ENCODE measurements at places on chromosomes 2 and 18.

- no peak for DNase-seq
These were observed 63.5 kb downstream of the TCF4 start for GRCh38 chr18:55524353-55525073.

DNA sequence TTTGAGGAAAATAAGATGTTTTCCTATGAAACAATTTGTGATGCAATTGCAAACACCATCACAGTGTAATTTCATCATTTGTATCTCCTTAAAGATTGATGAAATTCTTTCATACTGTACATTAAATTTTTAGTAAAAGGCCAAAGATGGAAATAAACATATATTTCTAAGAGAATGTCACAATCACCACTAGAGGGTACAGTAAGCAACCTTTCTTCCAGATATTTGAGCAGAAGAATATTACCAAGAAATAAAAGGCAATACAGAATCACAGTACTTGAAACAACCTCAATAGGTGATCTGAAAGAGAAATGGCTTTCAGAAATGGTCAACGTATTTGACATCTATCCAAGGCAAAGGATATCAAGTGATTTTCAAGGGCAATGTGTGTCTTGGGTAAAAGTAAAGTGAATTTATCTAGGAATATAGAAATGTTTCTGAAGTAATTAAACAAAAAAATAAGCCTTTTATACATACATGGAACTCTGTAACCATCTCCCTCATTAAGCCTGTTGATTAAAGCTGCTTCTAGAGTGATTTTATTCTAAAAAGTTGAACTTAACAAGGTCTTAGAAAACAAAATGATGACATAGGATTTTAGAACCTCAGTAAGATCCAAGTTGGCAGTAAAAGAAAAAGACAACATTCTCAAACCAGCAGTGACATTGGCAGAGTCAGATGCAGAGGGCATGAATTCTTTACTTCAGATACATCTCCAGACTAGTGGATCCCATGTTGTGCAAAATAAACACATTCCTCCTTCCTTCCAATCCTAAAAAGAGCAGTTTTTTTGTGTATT is 90.3 kb upstream of the SESTD1 start:
- no peak for DNase-seq

DNA sequence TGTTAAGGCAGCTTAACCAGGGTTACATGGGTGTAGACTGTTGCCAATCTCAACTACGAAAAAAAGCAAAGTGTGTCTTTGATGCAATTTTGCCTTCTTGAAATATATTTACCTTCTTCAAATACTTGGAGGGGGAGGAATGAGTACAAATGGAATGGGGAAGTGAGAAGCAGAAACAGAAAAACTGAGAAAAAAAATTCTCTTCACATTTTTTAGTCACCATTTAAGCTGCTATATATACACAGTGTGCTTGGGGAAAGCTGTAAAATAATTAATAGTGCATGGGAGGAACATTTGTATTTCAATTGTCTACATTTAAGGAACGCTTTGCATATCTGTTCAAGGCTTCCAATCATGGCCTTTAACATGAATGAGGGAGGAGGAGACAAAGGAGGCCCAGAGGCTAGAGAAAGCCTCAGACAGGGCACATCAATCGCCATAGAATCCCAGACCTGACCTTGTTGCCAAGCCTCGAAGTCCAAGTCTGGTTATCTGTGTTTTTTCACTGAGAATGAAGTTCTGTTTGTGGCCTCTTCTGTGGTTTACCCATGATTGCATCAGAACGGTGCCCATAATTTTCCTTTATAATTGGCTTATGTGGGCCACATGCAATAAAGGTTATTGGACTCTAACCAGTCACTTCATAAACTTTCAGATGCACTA is 158.6 kb downstream of the PIK3C3 start:
- DNase-seq, result no peak

DNA sequence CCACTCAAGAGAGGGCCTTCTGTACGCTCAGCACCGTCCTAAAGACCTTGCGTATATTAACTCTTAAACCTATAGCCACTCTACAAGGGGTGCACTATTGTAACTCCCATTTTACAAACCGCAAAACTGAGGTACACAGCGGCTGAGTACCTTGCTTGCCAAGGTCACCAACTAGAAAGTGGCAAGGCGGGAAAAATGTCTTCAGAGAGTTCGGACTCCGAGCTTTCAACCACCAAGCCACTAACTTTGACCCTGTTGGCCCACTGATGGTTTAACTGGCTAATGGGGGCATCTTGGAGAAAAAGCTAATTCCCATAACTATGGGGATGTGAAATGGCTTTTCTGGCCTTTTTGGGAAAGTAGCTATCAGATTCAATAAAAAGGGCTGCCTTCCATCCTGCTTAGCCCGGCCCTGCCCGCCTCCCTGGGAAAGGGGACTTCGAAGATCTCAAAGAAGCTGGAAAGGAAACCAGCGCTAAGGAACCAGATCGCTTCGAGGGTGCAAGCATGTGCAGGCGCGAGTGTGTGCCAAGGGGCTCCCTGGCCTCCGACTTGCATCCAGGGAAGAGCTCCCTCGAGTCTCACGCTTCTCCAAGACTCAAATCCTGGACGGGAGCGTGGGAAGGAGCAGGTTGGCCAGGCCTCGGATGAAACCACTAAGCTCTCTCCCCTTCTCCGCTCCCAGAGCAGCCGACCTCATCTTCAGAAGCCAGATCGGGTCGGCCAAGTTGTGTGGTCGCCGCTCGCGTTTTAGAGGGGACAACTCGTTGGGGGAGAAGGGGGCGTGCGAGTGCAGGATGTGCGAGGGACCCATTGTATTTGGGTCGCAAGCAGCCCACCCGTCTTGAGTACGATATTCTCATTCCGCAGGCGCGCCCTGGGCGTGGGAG is 2.2 kb upstream of the SP5 start:
- no peak for DNase-seq

DNA sequence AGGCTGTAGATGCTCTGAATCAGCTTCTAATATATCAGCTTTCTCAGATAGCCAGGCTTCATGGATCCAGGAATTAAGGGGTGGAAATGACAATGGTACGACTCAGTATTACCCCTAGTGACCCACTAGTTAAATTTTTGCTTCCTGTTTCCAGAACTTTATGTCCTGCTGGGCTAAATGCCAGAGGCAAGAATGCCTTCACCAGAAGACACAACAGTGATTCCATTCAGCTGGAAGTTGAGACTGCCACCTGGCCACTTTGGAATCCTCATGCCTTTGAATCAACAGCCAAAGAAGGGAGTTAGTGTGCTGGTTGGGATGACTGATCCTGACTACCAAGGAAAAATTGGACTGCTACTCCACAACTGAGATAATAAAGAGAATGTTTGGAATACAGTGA is 239.1 kb downstream of the ASXL3 start:
- no peak for DNase-seq

GRCh38 chr18:26134107-26134506 is 438 bp downstream of the PSMA8 start:
- peak; percentile 30 for DNase-seq

DNA sequence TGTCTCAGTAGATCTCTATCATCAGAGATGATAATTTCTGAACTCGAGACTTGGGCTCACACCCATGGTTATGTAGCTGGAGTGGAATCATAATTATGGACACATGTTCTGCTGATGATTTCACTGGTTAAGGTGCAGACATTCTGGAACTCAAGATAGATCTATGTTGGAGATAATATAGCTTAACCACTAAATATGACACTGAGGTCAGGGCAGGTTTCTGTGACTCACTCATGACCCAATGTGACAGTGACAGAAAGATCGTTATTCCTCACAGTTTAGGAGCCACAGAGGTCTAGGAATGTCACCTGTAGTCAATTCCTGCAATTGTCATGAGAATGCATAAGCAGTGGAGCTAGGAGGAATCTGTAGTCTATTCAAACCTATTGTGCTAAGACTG is 828.6 kb downstream of the TRIB2 start:
- DNase-seq, result no peak

DNA sequence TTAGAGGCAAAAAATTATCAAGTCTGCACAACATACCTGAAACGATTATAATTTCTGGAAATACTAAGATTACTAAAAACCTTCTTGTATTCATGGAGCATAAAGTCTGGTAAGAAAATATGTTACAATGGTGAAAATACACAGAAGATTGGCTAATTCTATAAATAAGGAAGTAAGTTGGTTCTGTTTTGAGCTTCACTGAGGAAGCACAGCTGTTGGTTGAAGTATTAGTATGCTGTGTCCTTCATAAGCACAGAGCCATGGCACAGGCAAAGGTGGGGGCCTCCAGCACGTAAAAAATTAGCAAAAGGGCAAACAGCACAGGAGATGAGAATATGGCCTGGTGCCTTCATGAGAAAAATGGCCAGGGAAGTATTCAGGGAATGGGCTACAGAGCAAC is 40.4 kb upstream of the ANKRD62 start:
- no peak for DNase-seq

DNA sequence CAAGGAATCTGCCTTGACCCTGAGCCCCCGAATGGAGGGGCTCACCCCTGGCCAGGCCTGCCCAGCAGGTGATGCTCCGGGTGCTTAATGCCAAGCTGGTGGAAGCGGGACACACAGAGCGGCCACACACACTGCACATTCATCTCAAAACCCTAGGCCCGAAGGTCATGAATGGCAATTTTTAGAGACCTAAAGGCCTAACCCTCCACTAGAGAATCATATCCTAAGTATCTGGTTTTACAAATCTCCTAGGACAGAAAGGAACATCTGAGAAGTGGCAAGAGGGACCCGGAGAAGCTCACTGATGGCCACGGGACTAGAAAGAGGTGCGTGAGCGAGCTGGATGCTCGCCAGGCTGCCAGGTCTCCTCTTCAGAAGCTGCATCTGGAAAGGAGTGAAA is 38.3 kb downstream of the ST3GAL5 start:
- DNase-seq, result no peak

DNA sequence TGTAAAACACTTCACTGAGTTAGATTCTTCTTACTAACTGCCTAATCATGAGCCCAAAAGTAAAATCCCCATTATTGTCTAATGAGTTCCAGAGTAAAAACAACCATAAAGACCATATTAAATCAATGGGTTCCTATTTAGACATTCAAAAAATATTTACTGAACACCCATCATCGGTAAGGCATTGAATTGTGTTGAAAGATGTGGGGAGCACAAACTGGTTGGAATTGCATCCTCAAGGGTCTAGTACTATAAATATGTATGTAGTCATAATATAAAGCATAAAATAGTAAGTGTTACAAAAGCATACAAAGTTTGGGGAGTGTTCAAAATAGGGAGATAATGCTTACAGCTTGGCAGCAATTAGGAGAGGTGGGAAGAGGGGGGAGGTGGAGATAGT is 3.0 kb upstream of the MARCHF4 start:
- no peak for DNase-seq

DNA sequence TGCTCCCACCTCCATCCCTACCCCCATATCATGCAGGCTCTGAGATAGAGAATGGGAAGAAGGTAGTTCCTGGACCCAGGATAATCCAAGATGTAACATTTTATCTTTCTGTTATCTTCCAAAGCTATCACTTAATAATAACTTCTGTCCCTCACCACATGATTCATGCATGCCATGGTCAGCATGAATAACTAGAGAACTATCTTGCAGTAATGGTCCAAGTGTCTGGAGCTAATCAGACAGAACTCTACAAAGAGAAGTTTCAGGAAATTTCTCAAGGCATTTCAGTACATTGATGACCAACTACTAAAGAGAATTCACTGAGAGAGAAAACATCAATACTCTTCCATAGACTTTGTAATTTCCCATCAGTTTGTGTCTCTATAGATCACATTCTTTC is 1469.7 kb upstream of the PIK3C3 start:
- DNase-seq, result no peak

- DNase-seq, result no peak
These were observed 441.9 kb upstream of the PKDCC start for GRCh38 chr2:41605914-41606313.

- no peak for DNase-seq
These were observed 100.6 kb upstream of the SMIM21 start for GRCh38 chr18:75527848-75528685.

DNA sequence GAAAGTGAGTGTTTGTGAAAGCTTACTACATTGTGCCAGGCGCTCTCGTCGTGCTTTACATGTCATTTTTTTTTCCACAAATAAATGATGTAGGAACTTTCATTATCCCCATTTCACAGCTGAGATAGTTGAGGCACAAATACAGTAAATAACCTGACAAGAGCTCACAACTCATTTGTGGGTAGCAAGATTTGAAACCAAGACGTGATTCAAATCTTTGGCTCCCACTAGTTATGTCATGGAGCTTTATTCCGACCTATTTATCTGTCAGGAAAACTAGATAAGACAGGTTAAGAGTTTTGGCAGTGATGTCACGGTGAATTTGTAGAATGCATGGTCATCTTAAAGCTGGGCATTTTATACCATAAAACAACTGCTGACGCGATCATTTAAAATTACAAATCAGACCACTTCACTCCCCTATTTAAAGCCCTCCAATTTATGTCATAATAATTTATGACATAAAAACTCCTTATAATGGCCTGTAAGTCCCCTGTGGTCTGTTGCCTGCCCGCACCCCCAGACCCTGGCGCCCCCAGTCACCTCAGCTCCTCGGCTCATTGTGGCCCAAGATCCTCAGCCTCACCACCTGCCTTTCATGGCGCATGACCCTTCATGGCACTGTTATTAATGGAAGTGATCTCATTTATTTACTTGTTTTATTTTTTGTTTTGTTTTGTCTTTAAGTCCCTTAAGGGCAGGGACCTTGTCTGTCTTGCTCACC is 678 bp upstream of the ZNF24 start:
- no peak for DNase-seq

- DNase-seq, result no peak
These were observed 128.2 kb upstream of the GLI2 start for GRCh38 chr2:120607506-120607905.

DNA sequence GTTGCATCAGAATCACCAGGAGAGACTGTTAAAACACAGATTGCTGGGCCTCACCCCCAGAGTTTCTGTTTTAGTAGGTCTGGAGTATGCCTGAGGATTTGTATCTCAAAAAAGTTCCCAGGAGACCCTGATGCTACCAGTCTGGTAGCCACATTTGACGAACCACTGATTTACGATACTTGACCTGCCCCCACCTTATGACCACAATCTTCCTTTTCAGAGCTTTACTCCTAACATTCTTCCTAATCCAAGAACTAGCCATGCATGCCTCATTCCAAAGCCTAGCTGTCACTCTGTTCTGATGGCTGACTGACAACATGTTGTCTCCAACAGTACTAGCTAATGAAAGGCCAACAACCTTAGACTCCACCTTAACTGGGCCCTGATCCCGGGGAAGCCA is 191.4 kb downstream of the MBD2 start:
- no peak for DNase-seq

DNA sequence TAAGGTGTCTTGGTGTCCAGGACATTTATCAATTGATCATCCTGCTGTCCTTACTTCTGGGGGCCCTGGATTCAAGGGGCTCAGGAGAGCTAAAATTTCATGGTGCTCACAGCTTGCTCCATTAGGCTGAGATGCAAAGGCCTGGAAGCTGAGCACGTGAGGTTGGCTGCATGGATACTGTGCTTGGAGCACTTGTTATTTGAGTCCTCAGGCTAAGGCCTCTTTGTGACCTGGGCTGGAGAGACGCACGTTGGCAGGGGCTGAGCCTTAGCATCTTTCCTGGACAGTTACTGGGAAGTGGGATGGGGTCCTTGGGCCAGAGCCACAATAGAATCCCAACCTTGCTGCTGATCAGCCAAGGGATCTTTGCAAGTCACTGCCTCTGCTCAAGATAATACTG is 151.2 kb upstream of the HS6ST1 start:
- DNase-seq, result no peak

- no peak for DNase-seq
These were observed 42.7 kb downstream of the SFXN5 start for GRCh38 chr2:73028841-73029240.

All from CD4-positive, alpha-beta T cell treated with Interleukin-10 for 1 hour (primary cell).